ENCODE measurements at places on chromosomes 7 and 10.

DNA sequence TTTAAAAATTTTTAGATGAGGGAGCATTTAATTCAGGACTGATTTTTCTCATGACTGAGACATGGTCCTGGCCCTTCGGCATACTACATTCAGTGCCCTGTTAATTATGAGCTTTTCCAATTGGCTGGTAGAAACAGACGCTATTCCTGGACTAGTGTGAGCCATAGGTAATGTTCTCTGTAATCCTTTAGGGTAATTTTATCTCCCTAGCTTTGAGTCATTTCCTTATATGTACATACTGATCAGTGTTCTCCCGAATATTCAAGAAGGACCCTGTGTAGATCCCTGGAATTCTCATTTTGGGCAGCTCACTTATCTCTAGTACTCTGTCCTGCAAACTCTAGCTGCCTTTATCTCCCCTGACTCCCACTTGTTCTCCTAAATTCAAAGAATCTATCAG lies 92.6 kb upstream of the NPY start:
- DNase-seq: no peak

GRCh38 chr7:20892776-20893175 lies 106.1 kb upstream of the SP8 start:
- no peak for DNase-seq

DNA sequence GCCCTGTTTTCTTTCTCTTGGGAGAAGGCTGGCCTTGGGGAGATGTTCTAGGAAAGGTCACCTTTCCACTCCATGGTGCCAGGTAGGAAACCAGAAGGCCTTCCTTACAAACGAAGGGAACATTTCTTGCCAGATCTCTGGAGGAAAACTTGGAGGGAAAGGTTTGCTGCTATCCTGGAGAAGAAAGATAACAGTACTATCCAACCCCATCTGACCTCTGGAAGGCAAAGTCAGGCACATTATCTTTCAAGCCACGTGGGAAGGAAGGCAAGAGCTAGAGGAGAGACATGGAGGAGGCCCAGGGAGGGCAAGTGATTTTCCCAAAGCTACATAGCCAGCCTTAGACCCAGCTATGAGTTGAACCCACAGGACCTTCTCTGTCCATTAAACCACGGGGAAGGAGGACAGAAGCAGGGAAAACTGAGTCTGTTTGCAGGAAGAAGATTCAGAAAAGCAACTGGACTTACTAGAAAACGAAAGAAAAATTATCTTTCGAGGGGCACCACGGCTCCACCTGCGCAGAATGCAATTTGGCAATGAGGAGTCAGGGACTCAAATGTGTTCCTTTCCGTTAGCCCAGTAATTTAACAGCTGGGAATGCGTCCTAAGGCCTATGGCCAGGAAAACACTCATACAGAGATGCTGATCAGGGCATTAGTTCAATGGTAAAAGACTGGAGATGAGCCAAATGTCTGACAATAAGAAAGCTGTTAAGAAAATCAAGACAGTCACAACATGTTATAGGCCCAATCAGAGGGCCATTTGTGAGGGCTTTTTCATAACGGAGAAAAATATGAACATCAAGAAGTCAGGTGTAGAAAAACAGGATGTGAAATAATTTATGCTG lies 32.0 kb upstream of the PSAP start:
- DNase-seq: no peak

DNA sequence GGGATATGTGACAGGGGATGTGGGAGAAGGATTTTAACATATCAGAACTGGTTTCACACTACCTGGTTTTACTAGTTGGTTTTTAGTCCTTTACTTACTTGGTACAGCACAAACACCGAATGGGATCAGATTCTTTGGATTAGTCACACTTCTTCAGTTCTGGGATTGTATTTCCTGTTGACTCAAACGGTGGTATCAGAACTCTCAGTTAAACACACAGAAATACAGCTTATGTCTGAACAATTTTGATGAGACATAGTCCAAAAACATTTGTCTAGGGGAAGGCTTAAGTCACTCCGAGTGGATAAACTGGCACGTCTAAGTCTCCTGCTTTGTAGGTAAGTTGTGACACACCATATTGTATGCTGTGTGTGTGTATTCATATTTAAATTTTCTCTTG lies 480.5 kb downstream of the PHTF2 start:
- no peak for DNase-seq

DNA sequence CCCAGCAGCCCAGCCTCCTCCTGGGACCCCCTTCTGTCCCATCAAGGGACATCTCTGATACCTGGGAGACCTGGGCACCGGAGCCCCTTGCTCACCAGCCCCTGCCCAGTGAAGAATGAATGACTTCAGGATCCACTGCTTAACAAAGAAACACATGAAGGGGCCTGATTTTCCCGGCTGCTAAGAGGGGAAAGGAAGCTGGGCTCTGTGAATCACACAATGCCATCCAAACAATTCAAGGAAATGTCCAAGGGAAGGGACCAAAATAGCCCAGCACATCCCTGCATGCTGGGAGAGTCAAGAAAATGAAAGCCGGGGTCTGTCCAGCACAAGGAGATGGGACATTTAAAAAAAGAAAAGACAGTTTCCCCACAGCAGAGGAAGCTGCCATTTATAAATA lies 128.7 kb upstream of the JCAD start:
- no peak for DNase-seq
